Stimulated activated naive CD8-positive, alpha-beta T cell treated with anti-CD3 and anti-CD28 coated beads, Interleukin-15, amount 100 ng/mL, for 72 hours (primary cell): ENCODE measurements at places on chromosomes 11 and 22.

DNA sequence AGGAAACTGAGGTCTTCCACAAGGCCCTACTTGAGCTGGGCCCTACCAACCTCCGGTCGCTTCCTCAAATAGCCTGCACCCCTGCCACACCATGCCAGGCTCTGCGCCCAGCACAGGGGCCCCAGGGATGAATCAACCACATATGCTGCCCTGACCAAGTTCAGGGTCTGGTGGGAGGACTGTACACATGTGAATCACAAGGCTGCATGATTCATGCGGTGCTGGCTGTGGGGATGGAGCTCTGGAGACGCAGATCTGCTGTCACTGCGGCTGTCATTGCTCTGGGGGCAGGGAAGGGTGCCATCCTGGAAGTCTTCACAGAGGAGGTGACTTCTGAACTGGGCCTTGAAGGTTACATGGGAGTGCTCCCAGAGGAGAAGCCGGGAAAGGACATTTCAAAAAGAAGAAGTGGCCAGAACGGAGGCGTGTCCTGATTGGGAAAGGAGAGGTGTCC, 21.5 kb downstream of the CYTH4 start:
- DNase-seq: peak; percentile 68

DNA sequence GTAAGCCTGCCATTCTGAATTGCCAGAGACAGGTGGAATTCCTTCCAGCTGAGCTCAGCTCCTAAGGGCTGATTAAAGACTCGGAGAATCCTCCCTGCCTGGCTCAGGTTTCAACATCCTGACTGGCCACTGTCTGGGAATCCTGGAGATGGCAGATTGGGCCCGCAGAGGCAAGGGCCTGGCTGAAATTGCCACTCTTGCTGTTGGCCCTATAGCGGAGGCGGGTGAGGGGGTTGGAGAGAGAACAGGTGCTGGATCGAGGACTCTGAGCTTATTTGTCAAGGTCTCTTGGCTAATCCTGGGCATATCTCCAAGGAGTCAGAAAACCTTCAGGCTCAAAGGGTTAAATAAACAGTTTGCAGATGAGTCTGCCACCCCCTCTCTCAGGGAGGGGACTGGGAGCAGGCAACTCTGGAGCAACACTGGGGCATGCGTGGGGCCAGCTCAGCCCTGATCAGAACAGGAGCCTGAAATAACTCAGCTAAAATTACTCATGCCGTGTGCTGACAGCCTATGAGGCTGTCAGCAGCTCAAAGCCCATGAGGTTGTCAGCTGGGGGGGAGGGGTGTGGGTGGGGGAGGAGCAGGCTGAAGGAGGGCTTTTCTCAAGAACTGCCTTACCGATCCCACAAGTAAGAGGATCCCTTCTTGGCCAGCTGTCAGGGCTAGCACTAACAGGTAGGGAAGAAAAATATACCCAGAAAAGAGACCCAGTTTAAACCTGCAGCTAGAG, 14.7 kb upstream of the MFRP start:
- DNase-seq: no peak

DNA sequence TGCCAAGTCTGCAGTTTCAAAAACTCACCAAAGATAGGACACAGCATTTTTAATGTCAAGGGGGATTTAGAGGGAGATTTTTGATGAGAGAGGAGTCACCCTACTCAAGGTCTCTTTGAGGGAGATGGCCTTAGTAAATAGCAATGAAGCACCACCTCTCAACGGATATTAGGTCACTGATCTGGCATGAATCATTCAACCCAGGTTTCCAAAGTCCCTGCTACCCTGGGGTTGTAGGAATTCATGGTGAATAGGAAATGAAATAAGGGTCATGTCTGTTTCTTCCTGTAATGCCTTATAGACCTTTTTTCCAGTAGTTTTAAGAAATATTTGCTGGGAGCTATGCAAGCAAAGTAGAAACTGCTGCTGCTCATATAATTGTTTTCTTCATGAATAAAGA, 2154.9 kb downstream of the LRRC4C start:
- DNase-seq: no peak

- no peak for DNase-seq
Observed at GRCh38 chr22:49305966-49306631, 521.6 kb downstream of the BRD1 start.

GRCh38 chr11:106958517-106959248, 59.6 kb downstream of the GUCY1A2 start:
- DNase-seq: no peak

DNA sequence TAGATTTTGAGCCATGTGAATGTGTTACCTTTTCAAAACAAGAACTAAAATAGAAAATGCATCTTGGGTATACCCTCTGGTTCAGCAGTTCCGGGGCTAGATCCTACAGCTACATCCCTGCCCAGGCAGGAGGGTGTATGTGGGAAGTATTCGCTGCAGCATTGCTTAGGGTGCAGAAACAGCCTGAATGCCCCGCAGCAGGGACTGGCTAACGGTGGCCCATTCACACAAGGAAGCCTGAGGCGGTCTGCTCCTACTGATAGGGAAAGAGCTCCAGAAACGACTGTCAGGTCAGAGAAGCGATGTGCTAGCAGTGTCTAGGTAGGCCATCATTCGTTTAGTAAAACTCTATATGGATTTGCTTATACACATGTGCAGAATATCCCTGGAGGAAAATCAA, 9.9 kb upstream of the RASL10A start:
- DNase-seq: no peak
